ENCODE measurements at places on chromosomes 1 and 21.

DNA sequence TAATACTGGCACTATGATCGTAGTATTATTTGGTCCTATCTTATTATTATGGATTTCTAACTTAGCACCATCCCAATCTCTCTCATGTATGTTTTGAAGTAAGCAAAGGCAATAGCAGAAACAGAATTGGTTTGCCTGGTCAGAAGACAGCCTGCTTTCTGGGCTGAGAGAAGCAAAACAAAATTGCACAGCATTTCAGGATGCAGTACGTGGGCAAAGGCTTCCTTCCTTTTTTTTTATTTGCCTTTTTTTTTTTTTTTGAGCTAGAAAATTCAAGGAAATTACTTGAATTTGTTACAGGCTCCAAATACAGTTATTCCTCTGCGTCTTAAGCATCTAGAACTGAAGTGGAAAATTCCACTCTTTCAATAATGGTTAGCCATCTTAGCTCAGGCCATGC is 8.8 kb downstream of the CDA start:
- no peak for DNase-seq

DNA sequence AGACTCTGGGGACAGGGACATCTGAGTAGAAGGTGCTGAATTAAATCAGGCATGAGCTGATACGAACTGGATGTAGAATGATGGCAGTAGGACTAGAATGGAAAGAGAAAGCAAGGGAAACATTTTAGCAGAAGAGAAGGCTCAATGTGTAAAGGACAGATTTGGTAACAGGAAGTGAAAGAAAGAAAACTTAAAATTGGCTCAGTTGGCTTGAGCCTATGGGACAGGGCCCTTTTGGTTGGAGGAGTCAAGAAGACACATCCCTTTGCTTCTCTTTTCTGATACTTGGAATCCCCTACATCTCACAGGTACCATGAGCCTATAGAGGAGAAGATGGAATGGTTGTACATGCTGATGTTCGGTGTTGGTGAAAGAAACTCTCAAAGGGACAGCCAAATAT is 300.6 kb upstream of the PLXNA2 start:
- DNase-seq = no peak

DNA sequence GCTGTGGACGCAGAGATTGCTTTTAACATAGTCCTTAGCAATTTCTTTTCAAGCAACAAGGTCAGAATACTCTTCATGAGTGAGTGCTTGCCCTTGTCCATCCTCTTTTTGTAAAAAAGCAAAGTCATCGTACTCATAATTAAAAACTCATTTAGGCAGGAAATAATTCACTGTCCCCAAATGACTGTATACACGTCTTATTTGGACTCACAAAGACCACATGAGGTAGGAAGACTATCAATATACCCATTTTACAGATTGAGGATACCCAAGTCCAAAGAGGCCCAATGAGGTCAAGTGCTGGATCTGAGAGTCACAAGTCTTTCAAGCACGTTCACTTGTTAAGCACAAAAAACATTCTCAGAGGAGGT is 13.2 kb downstream of the ITPKB start:
- no peak for DNase-seq

DNA sequence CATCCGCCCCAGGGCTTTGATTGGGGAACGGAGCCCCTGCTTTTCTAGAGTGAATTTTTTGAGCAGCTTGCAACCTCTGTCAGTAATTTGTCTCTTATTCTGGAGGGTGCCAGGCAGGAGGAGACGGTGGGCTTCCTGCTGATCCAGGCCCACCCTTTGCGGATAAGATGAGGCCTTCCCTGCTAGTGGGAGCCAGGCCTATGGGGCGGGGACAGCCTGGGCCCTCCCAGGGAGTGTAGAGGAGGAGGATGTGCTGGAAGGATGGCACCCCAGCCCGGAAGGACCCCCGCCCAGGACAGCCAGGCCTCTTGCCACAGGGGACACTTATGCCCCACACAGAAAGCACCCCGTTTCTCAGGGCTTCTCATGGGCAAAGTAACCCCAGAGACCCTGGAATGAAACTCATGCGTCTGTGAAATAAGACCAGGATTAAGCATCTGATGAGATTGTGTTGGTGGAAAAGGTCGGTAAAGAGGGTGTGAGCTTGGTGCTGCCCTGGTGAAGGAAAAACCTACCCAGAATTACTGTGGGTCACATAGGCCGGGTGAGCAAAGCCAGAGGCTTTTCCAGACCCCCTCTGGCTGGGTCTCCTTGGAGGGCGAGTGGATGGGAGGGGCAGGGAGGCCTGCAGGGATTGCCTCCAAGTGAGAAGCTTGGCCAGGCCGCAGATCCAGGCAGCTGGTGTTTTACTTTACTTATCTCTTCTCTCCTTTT is 118.7 kb downstream of the SIK1 start:
- DNase-seq = no peak

DNA sequence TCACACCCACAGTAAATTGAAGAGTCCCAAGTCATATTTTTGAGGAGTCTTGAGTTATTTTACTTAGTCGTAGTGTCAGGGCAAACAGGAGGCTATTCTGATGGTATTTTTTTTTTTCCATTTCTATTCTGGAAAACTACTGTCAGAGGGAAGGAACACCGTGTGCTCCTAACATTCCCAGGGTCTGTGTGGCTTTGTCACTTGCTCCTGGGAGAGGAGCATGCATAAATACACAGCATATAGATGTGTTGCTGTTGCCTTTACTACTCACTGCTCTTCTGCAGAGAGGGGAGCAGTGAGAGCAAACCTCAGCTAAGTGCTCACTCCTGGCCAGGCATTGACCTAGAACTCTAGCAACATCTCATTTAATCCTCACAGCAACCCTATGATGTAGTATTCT is 45.8 kb downstream of the COLGALT2 start:
- no peak for DNase-seq

DNA sequence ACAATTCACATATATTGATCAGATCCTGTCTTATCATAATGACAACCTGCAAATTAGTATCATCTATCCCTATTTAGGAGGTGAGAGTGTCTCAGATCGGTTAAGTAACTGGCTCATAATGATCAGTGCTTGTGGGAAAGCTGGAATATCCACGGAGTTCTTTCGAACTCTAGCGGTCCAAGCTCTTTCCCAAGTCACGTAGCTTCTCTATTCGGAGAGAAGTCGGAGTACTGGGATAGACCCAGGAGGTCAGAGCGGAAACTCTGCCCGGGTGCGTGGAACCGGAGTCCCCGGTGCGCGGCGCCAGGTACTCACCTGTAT is 339 bp downstream of the PTGS2 start:
- DNase-seq = no peak

- no peak for DNase-seq
These were observed 6.8 kb upstream of the HAO2 start for GRCh38 chr1:119361620-119362344.

DNA sequence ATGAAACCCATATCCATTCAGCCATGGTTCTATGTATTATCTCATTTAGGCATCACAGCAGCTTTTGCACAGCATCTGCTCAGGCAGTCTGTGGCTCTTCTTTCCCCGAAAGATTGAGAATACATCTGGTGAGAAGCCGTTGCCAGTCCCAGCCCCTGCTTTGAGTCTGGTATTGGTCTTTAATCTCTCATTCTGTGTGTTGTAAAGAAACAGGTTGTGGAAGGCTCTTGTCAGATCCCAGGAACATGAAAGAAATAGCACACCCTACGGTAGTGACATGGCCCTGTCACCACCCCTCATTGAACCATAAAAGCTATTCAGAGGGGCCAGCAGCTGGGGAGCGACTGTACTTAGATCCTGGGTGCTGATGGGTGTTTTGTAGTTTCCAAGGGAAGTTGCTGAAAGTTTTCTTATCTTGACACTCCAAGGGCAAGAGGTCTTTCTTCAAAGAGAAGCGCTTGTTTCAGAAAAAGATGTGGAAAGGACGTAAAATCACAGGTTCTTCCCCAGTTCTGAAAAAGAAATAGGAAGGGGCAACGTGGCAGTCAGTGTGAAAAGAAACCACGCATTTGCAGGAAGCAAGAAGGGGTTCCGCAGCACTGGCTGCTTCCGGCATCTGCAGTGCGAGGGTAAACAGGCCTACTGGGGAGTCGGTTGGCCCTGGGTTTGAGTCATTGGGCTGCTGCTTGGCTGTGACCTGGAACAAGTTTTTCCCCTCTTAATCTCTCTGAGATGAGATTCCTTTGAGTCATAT is 145.0 kb downstream of the DHRS3 start:
- no peak for DNase-seq

- no peak for DNase-seq
These were observed 1135.2 kb downstream of the AMY1C start for GRCh38 chr1:104884939-104885338.

DNA sequence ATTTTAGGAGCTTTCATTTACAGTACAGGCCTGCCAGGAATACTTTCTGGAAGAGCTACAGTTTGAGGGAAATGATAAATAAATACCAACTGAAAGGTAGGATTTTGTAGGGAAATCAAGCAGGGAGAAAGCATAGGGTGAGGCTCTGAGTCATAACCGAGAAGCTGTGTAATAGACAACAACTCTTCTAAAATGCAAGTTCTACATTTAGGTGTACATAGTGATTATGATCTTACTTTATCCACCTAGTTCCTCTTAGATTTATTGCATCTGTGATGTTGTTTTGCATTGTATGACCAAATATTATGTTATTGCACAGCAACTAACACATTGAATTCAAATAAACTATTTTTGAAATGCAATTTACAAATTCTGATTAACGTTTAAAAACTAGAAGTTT is 819.3 kb downstream of the PLA2G4A start:
- DNase-seq = no peak

DNA sequence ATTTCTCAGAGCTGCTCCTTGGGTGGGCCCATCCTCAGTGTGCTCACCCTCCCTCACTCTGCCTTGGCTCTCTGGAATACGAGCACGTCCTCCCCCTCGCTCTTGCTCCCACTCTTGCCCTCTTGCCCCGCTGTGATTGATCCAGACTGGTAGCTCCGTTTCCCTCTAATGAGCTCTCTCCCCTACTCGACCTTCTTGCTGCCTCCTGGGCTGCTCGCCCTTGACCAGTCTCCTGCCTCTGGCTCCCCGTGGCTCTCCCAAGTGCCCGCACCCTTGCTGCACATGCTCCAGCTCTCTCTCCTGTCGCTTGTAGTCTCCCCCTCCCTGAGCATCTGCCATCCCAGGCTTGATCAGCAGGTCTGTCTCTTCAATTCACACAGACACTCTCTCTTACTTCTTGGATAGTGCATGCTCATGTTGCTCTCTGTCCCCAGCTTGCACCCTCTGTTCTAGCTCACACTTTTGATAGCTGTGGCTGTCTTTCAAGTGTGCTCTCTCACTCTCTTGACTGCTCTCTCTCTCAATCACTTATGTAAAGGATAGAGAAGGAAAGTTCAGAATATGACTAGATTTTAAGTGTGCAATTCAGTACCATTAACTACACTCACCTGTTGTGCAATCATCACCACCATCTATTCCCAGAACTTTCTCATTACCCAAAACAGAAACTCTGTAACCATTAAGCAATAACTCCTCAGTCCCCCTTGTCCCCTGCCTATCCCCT is 51.1 kb downstream of the PHC2 start:
- no peak for DNase-seq

DNA sequence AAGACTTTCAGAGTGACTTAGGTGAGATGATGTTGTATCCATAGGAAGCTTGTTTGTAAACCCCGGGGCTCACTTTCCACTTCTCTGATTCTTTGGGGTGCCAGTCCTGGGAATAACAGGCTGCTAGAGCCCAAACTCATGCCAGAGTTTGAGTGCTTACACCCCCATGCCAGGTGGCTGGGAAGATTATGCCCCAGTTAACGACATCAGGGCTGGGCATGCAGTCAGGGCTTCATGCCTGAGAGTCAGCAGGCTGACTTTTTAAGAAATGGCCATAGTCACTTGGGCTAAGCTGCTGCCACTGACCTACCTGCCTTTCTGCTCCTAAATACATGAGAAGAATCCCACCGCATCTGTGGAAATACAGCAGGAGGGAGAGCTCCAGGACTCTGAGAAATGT is 425.6 kb upstream of the VAMP3 start:
- DNase-seq = no peak

DNA sequence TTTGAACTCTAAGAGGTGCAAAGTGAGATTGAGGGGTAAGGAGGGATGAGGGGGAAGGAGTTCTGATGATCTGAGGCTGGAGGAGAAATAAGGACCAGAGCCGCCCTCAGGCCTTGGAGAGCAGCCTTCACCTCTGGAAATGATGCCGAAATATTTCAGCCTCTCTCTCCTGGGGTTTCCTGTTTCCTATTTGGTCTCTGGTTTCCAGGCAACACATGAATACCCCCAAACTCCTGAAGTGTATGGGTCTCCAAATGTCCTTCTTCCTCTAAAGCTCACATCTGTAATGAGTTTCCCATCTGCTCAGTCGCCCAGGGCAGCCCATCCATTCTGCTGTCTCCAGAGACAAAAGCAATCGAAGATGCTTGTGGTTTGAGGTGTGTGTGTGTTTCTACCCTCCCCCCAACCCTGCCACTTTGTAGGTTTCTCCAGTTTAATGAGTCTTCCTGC is 52.0 kb upstream of the FAM20B start:
- no peak for DNase-seq

- no peak for DNase-seq
These were observed 4.9 kb upstream of the WNT3A start for GRCh38 chr1:228001738-228002535.

DNA sequence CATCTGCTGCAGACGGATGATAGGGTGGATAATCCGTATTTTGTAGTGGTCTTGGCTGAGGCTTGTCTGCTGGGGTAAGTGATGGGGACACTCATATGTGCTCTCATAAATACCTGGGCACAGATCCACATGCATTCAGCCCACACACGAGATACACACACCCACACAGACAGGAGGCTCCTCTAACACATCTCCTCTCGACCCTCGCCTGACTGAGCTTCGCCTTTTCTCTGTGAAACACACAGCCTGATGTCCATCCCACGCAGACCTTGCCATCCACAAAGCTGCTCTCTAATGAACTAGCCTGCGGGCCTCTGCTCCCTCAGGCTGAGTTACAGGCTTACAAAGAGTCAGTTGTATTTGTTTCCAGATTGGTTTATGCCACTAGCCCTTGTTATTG is 96.3 kb upstream of the CSF3R start:
- no peak for DNase-seq
